ENCODE measurements at places on chromosomes 16 and 17.

GRCh38 chr16:85984947-85985451 is 86.0 kb downstream of the IRF8 start:
- DNase-seq, result no peak

DNA sequence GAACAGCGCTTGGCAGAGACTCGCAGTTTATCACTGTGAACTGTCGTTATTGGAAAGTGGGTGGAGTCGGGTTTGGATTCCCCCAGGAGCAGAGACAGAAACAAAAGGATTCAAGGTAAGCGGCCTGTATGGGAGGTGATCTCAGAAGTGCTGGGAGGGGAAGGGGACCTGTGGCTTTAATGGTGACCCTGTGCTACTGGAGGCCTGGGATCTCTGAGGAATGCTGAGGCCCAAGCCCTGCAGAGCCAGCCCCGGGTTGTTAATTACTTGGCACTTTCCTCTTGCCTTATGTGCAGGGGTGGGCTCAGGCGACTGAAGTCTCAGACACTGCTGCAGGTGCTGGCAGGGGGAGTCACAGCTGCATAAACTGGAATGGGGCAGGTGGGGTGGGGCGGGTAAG is 27.4 kb downstream of the IRF8 start:
- DNase-seq, result no peak

DNA sequence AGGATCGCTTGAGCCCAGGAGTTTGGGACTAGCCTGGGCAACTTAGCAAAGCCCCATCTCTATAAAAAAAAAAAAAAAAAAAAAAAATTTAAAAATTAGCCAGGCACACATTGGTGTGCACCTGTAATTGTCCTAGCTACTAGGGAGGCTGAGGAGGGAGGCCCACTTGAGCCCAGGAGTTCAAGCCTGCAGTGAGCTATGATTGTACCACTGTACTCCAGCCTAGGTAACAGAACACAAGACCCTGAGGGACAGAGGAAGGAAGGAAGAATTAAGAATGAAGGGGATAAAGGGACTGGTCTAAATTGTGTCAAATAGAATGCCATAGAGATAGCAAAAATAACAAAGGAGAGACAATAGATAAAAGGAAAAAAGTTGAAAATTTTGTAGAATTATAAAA is 102.8 kb downstream of the TRIM37 start:
- no peak for DNase-seq

GRCh38 chr16:8788578-8789172 is 8.8 kb downstream of the TMEM186 start:
- DNase-seq, result no peak

DNA sequence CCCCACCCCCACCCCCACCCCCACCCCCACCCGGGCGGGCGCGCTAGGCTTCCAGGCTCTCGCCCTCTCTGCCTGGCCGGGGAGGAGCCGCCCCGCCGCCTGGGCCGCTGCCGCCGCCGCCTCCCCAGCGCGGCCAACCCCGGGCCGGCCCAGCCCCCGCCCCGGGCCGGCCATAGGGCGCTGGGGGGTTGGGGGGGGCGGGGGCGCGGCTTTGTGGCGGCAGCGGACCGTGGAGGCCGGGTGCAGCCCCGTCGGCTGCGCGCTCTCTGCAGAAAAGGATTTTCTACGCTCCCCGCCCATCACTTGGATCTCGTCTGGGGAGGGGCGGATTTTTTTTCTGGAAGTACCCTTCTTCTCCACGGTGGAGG is 230.9 kb downstream of the MRTFB start:
- no peak for DNase-seq

DNA sequence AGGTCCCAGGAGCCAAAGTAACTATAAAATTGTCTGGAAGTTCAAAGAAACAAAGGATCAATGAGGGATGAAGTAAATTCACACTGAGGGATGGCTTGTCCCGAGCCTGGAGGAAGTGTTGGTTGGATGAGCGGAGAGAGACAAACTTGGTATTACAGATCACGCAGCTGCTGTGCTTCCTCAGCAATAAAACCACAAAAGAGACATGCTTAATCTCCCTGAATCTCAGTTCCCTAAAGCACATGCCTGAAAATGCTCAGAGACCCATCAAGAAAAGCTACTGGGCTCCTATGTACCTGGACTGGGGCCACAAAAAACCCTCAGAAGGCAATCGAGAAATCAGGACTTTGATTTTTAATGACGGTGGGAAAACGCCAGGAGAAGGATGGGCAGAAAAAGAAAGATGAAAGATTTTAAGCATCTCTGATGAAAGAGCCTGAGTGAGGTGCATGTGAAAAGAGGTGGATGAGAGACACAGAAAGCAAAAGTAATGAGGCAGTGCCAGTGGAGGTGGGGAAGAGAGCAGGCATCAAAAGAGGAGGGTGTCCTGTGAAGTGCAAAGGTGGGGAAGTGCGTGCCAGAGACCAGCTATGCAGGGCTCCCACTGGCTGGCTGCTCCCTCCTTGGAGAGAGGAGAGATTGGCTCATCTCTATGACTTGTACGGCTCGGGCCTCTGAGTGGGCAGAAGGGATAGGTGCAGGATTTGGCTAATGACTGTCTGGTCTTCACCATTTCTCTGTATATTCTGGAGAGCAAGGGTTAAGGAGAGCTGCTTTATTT is 143.7 kb downstream of the ABCC12 start:
- DNase-seq, result no peak

DNA sequence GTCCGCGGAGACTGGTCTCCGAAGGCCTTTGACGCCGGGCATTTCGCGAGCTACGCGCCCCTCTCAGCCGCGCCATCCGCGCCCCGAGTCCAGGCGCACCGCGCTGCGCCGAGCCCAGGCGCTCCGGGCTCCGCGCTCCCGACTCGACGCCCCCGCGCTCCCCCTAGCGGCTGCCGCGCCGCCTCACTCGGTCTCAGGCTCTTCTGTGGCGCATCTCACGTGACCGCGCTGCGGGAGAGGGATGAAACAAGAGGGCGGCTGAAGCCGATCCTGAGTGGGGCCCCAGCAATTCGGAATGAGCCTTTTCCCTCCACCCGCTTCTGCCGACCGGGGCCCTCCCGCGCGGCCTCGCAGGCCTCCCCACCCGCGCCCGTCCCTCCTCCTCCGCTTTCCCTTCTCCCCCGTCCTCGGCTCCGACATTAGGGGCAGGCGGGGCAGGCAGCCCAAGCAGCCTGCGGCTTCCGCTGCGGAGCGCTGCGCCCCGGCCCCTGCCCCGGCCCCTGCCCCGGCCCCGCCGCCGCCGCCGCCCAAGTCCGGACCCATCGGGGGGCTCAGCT is 42.5 kb upstream of the AMZ2 start:
- peak; percentile 93 for DNase-seq

GRCh38 chr16:2955779-2956578 is 8.1 kb upstream of the KREMEN2 start:
- DNase-seq, result no peak

- no peak for DNase-seq
These were observed 28.3 kb upstream of the APPBP2 start for GRCh38 chr17:60554377-60554788.

DNA sequence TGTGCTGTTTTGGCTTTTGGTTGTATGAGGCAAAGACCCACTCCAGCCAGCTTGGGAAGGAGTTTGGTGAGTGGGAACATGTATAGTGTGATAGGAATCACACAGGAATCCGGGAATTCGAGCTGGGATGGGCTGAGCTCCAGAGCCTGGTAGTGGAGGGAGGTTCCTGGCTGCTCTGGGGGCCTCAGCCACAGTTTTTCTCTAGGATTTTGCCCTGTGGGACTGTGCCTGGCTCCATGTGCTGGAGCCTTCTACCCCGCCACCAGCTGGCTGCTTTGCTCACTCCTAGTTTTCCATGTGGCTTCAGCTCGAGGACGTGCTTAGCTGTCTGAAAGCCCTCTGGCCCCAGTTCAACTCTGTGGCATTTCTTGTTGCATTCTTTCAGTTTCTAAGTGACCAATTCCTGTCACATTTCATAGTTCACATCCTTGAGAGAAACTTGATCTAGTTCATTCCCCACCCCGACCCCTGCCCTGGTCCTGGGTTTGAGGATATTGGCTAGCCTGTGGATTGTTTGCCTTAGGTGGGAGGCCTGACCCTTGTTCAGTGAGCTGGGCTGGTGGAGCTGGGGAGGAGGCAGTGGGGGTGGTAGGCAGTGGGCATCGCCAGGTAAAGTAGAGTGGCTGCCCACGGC is 5.0 kb downstream of the SEC14L1 start:
- DNase-seq, result no peak

DNA sequence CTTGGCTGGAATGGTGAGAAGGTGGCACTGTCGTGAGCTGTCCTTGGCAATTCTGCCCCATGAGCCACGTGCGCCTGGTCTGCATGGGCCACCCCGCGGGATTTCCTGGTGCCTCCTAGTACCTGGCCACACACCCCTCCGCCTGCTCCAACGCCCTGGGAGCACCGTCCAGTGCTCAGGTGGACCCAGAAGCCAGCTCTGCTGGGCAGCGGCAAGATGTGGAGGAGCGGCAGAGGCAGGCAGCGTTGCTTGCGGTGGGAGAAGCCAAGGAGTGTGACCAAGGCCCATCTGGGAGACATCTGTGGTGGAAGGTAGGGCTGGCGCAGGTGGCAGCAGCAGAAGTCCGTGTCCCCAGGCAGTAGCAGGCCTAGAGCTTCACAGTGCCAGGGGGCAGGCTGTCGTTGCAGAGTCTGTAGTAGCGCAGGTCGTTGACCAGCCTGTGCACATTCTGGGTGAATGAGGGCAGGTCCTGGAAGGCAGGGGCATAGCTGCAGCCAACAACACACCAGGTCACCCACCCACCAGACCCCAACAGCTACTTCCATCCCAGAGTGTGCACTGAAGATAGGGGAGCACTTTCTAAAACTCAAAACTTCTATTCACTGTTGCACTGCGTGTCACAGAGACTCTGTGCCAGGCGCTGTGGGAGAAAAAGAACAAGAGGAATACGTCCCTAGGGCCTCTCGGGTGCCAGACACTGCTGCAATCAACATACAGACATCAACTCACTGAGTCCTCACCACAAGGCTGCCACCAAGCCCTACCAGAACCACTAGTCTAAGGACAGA is 34.9 kb upstream of the GSG1L start:
- DNase-seq, result no peak

GRCh38 chr17:17959520-17960361 is 12.5 kb downstream of the TOM1L2 start:
- peak; percentile 46 for DNase-seq

DNA sequence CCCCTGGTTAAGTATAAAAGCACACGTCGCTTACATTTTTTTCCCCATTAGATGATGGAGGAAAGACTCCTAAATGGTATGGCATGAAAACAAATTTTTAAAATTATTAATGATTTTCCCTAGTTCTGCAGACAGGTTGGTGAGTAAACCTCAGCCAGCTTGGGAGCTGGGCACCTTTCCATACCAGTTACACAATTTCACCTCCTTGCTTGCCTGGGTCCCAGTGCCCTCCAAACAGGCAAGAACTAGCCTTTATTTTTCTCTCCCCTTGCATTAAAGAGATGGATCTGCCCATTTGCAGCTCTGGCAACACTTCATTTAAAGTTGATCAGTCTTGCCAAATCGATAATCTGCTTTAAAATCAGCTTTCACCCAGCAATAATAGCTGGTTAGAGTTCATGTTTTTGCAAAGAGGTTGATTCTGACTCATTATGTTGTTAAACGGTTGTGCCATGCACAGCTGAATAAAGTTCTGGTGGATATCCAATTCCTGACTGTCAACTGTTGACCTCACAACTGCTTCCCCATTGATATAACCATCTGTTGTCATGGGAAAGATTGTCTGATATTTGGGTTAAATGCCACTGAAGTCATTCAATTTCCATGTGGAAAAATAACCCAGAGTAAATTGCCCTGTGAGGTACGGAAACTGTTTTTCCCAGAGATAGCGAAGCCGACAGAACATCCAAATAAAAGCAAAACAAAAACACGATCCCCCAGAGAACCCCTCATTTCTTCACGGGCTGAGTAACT is 1.3 kb downstream of the C17orf58 start:
- DNase-seq, result no peak

- peak; percentile 52 for DNase-seq
These were observed 24.3 kb upstream of the RFFL start for GRCh38 chr17:35087731-35088355.

- no peak for DNase-seq
These were observed 172.5 kb downstream of the AHSP start for GRCh38 chr16:31700200-31700529.

- DNase-seq, result no peak
These were observed 218.4 kb downstream of the HAPSTR1 start for GRCh38 chr16:9309844-9310243.

DNA sequence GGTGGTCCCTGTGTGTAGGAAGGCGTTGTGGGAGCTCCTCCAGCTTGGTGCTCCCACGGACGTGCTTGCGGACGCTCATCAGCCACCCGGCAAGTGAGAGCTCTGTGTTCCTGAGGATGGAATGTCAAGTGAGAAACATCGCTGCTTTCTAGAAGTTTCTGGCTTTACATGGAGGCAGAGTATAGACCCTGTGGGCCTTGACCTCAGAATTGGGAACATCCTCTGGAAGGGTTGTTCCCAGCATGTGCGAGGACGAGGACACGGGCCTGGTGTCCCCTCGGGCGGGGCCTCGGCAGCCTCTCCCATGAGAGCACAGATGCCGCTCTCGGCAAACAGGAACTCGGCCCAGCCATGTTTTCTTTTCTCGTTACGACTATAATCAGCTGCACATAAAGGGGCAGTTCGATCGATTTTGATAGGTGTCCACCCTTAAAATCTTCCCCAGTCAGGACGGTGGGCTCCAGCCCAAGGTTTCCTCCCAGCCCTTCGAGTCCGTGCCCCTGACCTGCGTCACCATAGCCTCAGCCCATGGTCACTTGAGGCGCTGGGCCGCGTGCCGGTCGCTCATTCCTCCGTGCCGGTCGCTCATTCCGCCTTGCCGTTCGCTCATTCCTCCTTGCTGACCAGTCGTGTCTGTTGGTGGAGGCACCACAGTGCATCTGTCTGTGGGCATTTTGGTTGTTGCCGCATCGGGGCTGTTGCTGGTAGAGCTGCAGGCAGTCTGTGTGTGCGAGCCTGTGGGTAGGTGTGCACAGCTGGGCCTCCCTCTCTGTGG is 91.3 kb upstream of the ZNF750 start:
- no peak for DNase-seq

- no peak for DNase-seq
These were observed 15.7 kb upstream of the BAHCC1 start for GRCh38 chr17:81379523-81379942.

DNA sequence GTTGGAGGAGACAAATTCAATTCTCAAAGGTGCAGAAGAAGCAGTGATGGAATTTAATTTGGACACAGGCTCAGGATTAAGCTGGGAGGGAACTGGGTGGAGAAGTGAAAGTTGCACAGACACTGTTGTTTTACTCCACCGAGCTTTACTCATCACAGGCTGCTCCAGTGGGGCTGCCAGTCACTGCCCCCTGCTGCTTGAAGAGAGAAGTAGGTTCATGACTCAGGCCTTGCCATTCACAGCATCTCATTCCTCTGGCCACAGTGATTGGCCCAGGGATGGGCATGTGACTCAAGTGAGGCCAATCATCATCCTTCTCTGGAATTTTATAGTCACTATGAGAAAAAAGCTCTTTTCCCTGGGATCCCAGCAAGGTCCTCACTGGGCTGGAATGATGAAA is 11.8 kb downstream of the GNAO1 start:
- peak; percentile 65 for DNase-seq

- no peak for DNase-seq
These were observed 22.0 kb downstream of the MYO1D start for GRCh38 chr17:32854832-32855389.

- no peak for DNase-seq
These were observed 208.0 kb downstream of the MSI2 start for GRCh38 chr17:57464191-57464864.

GRCh38 chr16:72961115-72961832 is 86.7 kb downstream of the ZFHX3 start:
- no peak for DNase-seq

Measured in activated CD4-positive, alpha-beta memory T cell treated with anti-CD3 and anti-CD28 coated beads, Interleukin-2, amount 10 ng/mL, durations not matched to agents 7 days and 5 days (primary cell).